CD8-positive, alpha-beta T cell (primary cell): ENCODE measurements at places on chromosomes 3 and 15. TPM values are rescaled to one million over a fixed set of nuclear protein-coding genes. Genes with fewer than 3 reads are reported as not detected.
A peak's percentile ranks its signal among the peaks of the same experiment; 100 is the strongest.

GRCh38 chr3:49158792-49159191 lies 7.3 kb downstream of the CCDC71 start:
- DNase-seq, result no peak

- DNase-seq, result no peak
These were observed 13.8 kb upstream of the PLD1 start for GRCh38 chr3:171824116-171824515.

GRCh38 chr3:194240766-194241165 lies 104.8 kb downstream of the HES1 start:
- no peak for DNase-seq

- no peak for DNase-seq
These were observed 152.0 kb downstream of the WNT7A start for GRCh38 chr3:13727890-13728289.

The GOLGA6B gene
- not detected for total RNA-seq

GRCh38 chr3:186442162-186442561 lies 80.1 kb upstream of the DGKG start:
- no peak for DNase-seq

DNA sequence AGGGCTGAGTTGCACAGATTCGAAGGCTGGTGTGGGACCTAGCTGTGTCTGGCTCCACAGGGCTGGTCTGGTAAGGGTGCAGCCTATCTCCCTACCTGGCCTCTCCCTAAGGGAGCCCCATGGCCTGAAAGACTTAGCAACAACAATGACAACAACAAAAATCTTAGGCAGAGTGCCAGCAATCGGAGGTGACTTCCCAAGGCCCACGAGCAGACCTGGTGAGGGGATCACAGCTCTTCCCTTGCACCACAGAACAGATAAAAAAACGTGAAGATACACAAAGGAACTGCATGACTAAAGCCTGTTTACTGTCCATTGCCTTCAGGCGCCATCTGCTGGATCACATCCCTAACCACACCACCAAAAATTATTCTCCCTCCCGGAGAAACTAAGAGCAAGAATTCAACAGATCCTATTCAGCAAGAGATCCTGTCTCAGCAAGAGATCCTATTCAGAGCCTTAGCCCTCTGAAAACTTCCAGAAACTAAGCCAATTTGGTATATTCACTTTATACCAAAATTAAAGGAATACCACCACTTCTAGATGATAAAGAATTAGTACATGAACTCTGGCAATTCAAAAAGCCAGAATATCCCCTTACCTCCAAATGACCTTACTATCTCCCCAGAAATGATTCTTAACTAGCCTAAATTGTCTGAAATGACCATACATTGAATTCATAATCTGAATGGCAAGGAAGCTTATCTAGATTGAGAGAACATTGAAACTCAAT lies 24.1 kb upstream of the OR5K4 start:
- peak; percentile 37 for DNase-seq

The CLCN2 gene
- 2.7 TPM for total RNA-seq

DNA sequence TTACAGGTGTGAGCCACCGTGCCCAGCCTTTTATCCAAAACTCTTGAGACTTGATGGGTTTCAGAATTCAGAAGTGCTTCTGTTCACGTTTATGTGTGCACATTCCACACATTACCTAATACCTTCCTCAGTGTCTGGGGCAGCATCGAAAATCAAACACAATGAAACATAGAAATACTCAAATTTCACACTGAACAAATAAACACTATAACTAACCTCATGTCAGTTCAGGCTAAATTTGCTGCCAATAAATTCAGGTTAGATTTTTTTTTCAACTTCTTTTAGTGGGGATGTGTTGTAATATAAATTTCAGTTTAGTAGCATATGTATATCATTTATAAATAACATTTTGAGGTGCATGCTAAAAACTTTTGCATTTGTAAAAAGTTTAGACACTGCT lies 2.8 kb downstream of the EIF2AK4 start:
- no peak for DNase-seq

GRCh38 chr3:177604181-177604580 lies 406.9 kb upstream of the TBL1XR1 start:
- DNase-seq, result no peak

- no peak for DNase-seq
These were observed 150.0 kb upstream of the LINGO1 start for GRCh38 chr15:77782691-77783090.

GRCh38 chr15:75920079-75920478 lies 16.4 kb downstream of the FBXO22 start:
- DNase-seq, result no peak

The CAMP gene
- total RNA-seq, result not detected

The OR4F15 gene
- not detected for total RNA-seq

DNA sequence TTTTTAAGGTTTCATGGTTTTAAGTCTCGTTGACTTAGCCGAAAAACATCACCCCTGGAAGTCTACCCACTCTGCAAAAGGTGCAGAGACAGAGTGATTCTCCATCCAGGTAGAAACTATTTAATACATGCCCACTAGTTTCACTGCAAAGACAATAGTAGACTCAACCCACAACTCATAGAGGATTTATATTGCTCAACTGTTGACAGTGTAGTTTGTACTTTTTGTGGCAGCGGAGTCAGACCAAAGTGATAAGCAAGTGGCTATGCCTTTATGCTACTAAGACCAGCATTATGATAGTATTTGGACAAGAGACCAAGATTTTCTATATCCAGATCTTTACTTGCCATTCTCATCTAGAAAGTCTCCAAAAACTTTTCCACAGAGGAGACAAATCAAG lies 98.8 kb upstream of the ZBTB20 start:
- no peak for DNase-seq

GRCh38 chr15:101213570-101213969 lies 38.3 kb downstream of the CHSY1 start:
- DNase-seq, result no peak

DNA sequence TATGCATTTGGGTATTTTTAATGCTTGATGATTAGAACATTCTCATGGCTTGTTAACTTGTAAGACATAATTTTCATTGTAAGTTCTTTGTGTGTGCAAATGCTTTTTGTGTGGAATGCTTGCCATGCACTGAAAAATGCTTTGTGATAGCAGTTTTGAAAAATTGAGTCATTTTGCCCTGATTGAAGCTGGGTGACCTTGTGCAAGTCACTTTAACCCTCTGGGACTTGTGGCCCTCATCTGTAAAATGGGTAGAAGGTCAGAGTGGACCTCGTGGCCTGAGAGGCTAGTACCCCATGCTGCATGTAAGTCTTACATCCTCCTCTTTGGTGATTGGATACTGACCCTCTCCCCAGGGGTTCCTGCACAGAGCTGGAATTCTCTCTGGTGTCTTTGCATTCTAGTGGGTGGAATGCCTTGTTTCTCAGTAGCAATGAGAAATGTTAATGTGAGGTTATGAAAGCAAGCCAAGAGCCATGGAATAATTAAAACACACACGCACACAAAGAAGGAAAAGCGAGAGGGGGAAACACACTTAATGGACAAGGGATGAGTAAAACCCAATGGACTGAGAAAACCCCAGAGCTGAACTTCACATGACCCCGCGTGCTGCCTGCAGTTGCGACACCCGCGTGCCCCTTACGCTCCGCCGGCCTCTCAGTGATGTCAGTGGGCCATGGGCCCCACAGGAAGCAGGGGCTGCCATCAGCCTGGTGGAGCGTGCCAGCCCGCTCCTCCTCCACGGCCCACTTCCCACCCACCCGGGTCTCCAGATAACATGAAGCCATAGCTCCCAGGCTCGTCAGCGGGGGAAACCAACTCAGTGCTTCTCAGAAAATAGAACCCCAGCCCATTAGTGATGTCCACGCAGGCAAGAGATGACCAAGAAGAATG lies 44.0 kb downstream of the SMAD3 start:
- no peak for DNase-seq

DNA sequence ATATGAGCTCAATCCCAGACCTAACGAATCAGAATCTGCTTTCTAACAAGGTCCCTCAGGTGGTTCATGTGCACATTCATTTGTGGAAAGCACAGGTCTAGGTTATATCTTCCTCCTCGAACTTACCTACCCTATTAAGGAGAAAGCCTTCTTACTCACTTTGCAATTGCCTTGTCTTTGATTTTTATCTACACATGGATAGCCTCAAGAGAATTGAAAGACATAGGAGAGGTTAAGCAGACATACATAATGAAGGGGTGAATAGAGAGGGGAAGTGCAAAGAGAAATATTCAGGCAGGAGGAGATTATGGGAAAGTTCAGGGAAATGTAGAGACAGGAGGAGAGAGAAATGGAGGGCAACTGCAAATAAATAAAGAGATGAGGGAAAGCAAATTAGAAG lies 422.9 kb upstream of the ADAMTS9 start:
- DNase-seq, result no peak

GRCh38 chr3:120762615-120763014 lies 20.1 kb downstream of the GTF2E1 start:
- DNase-seq, result no peak

DNA sequence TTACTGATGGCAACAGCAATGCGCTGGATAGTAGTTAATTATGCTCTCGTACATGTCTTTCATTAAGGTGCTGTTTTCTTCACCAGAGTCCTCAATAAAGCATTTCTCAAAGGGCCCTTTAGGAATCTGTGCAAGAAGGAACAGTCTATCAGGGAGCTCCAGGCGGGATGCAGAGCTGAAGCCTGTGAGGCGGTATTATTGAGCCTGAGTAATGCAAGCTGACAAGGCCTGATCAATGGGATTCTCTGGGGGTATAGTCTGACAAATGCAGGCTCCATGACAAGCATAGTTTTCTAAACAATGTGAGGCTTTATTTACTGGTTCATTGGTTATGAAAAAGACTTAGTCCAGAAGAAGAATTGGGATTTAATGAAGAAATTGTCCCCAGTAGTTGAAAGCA lies 530.9 kb upstream of the CBLB start:
- DNase-seq, result no peak

GRCh38 chr3:30551266-30551665 lies 55.1 kb upstream of the TGFBR2 start:
- no peak for DNase-seq

The ZNF385D gene
- not detected for total RNA-seq

The KCNAB1 gene
- not detected for total RNA-seq

The ACKR2 gene
- 0.44 TPM for total RNA-seq

The ACSBG1 gene
- not detected for total RNA-seq

The PYGO1 gene
- not detected for total RNA-seq

DNA sequence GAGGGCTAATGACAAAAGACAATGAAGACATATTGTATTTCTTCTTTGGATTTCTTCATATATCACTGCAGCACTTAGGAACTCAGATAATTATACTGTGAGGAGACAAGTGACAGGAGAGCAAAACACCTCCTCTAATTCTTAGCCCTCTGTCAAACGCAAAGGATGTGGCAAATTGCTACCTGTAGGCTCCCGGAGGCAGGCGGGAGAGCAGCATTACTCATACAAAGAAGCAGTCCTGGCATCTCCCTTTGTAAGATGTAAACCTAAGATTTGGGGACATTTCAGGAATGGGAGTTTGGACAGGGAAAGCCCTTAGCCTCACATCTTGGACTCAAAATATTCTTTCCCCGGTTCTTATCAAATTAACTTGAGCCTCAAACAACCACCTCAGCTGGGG lies 460.8 kb downstream of the SOX2 start:
- no peak for DNase-seq

The CX3CR1 gene
- 0.49 TPM for total RNA-seq

GRCh38 chr15:98881526-98882520 lies 125.8 kb downstream of the PGPEP1L start:
- DNase-seq, result no peak

- DNase-seq, result no peak
These were observed 21.3 kb upstream of the HCN4 start for GRCh38 chr15:73389971-73390544.

DNA sequence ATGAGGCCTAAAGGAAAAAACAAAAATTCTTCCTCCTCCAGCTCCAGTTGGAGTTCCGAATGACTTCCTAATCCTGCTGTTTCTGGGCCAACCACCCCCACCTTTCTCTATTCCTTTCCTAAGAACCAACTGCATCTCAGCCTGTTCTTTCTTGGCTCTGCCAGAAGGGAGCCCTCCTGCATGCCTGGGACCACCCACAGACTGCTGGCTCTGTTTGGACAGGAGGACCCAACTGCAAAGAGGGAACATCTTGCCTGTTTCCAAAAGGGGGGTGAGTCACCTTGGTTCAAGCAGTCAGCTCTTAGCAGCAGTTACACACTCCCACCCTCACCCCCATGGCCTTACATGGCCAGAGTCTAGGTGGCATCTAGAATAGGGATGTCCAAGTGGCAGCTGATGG lies 116.0 kb upstream of the PRICKLE2 start:
- no peak for DNase-seq

- DNase-seq, result no peak
These were observed 718.6 kb upstream of the NECTIN3 start for GRCh38 chr3:110352841-110353604.

The KIF15 gene
- 0.64 TPM for total RNA-seq

The BOC gene
- not detected for total RNA-seq

The CHST2 gene
- 2.7 TPM for total RNA-seq
